Pancreas (tissue), 10 donors: ENCODE measurements at places on chromosomes 2 and 18. TPM values are rescaled to one million over a fixed set of nuclear protein-coding genes. Genes with fewer than 3 reads are reported as not detected.
A peak's percentile ranks its signal among the peaks of the same experiment; 100 is the strongest.

DNA sequence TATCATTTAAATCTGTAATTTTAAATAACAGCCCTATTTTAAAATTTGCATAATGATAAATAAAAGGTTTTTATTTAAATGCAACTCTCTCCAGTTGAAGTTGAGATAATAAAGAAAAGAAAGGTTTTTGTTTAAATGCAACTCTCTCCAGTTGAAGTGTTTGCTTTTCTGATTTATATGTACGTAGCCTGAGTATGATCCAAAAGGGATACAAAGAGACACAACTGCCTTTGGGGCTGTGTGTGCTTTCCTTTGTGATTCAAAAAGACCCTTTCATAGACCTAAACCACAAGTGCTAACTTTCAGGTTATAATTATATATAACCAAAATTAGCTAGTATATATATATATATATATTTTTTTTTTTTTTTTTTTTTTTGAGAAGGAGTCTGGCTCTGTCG, 76.2 kb upstream of the MFF start:
- DNase-seq, result no peak

GRCh38 chr2:159728629-159729028, 16.3 kb downstream of the MARCHF7 start:
- no peak for DNase-seq

DNA sequence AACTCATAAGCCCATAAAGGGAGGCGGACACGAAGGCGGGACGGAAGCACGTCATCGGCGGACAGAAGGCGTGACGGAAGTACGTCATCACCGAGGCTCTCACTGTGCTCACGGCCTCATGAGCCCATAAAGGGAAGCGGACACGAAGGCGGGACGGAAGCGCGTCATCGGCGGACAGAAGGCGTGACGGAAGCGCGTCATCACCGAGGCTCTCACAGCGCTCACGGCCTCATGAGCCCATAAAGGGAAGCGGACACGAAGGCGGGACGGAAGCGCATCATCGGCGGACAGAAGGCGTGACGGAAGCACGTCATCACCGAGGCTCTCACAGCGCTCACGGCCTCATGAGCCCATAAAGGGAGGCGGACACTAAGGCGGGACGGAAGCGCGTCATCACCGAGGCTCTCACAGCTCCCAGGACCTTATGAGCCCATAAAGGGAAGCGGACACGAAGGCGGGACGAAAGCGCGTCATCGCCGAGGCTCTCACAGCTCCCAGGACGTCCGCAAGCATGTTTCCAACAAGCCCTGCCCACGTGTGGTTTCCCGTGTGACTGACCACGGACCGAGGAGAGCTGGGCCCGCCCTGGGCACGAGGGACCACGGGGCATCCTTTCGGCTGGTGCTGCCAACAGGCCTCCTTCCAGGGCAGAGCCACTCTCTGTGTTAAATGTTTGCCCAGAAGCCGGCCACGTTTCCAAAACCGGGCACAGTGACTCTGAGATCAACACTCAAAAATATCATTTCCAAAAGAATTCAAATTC, 182.7 kb upstream of the SALL3 start:
- no peak for DNase-seq

- DNase-seq, result no peak
Measured at GRCh38 chr18:55857956-55858355, 270.0 kb upstream of the TCF4 start.

DNA sequence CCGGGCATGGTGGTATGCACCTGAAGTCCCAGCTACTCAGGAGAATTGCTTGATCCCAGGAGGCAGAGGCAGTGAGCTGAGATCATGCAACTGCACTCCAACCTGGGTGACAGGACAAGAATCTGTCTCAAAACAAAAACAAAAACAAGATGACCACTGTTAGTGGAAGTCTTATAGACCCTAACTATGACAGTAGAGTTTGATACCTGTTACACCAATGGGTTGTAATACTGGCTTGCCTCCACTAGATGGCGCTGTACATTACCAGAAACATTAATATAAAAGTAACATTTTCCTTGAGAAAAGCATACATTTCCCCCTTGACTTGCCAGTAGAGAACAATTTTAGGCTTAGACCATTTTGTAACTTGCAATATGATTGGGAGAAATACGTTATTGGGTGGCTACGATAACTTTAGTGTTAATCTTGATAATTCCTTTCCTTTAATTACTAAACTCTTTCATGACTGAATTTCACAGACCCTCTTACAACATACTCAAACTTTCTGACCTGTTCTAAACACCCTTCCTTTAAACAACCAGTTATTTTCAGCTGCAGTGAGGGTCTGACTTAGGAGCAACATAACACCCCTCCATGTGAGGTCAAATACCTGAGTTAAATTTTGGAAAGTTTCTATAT, 19.5 kb downstream of the SLC25A52 start:
- peak; percentile 47 for DNase-seq

DNA sequence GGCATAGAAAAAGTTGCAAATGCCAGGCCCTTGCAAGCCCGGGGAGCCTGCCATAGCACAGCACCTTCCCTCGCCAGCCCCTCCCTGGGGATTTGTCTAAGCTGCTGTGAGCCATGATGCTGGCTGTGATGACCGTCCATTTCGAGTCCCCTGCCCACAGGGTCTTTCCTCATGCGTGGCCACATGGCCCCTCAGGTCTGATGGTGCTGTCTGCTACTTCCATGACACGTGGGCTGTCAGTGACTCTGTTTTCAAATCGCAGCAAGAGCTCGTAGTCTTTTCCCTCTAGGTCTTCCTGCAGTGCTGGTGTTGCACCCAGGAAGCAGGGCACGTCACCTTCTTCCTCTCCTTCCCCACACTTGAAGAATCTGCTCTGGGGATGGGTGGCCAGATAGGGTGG, 15.5 kb upstream of the GNAL start:
- no peak for DNase-seq

Gene IL36RN
- not detected for total RNA-seq

Gene RASGRP3
- 3.4 TPM for total RNA-seq

Gene NLRC4
- 0.13 TPM for total RNA-seq

Gene AGXT
- total RNA-seq, result not detected

Gene DUSP2
- 3.1 TPM for total RNA-seq

Gene COLEC12
- total RNA-seq, result 0.56 TPM

Gene SAG
- not detected for total RNA-seq
